ENCODE measurements at places on chromosomes 5 and 9. TPM values are rescaled to one million over a fixed set of nuclear protein-coding genes. Genes with fewer than 3 reads are reported as not detected.

Gene LCN15
- not detected for total RNA-seq

Gene CCNO
- 0.14 TPM for total RNA-seq

Gene C5orf63
- 3.6 TPM for total RNA-seq

Gene MEIKIN
- not detected for total RNA-seq

Gene CATSPER3
- total RNA-seq = not detected

Measured in placental pericyte (primary cell).